ENCODE measurements at places on chromosomes 7 and 10.

- DNase-seq, result no peak
These were observed 47.2 kb downstream of the CACNA2D1 start for GRCh38 chr7:82396343-82396742.

GRCh38 chr10:27743012-27743876, 2.4 kb downstream of the MKX start:
- no peak for DNase-seq

- peak; percentile 32 for DNase-seq
These were observed at the start of gene URGCP for GRCh38 chr7:43906331-43907010. Gene URGCP (minus strand): TSS chr7:43906596. CDS start chr7:43906575, 21 bp downstream.

DNA sequence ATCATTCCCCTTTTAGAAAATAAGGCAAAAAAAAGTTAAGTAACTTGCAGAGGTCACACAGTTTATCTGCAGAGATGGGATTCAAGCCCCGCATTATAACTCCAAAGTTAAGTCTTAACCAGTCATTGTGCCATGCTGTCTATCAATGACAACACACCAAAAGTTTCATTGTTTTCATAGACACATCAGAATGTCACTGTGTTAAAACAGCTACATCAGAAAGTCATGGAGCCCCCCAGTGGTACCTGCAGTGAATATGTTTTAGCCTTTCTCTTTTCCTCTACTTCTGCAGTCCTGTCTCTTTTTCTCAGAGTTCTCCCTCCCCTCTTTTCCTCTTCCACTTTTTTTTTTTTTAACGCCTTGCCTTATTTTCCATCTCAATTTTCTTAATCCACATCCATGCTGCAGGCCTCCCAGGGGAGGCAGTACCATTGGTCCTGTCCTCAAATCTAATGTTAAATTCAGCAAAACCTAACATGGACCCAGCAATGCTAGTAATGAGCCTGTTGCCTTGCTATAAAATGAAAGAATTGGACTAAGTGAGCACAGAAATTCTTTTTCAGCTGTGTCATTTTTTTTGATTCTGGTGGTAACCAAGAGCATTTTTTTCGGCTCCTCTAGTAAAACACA, 3.8 kb upstream of the NRCAM start:
- peak; percentile 67 for DNase-seq

DNA sequence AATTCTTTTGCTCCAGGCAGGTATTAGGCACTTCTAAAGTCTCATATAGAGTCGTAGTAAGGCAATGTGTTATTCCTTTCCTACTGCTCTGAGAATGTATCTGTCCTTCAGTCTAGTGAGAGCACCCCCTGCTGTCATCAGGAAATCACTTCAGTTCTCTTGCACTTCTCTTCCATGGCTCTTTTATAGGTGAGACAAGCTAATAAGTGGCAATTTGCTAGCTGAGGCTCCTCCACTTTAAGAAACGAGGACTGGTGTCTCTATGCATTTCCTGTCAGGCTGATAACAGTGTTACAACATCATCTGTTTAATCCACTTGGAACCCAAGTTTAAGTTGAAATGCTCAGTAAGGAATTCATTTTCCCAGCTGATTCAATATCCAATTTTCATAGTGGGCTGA, 350.6 kb downstream of the TFEC start:
- DNase-seq, result peak; percentile 86

DNA sequence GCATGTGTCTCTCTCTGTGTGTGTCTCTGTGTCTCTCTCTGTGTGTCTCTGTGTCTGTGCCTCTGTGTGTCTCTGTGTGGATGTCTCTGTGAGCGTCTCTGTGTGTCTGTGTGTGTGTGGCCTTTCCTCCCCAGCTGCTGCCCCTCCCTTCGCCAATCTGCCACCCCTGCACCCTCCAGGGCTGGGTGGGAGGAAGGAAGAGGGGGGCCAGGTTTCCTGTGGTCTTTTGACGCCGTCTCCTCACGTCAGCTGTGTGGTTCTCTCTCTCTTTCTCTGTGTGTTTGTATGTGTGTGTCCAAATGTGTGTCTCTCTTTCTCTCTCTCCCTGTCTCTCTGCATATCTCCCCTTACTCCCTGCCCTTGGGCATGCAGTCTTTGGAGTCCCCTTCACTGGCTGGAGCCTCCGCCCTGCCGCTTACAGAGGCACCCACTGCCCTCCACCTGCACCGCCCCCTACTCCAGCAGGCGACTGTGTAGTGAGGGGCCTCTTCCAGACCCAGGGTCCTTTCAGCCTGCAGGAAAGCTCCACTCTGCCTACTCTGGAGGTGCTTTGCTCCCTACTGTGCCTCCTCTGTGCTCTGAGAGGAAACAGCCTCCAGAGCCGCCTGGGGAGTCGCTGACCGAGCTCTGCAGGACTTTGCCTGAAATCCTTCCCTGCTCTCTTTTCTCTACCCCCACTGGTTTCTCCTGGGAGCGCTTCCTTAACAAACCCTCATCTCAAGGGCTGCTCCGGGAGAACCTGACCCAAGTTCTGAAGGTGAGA, 44.2 kb upstream of the C10orf71 start:
- DNase-seq, result no peak

- peak; percentile 14 for DNase-seq
These were observed 569 bp downstream of the ZNF316 start for GRCh38 chr7:6637544-6638229.

- DNase-seq, result no peak
These were observed 65.0 kb upstream of the TES start for GRCh38 chr7:116145245-116145852.

DNA sequence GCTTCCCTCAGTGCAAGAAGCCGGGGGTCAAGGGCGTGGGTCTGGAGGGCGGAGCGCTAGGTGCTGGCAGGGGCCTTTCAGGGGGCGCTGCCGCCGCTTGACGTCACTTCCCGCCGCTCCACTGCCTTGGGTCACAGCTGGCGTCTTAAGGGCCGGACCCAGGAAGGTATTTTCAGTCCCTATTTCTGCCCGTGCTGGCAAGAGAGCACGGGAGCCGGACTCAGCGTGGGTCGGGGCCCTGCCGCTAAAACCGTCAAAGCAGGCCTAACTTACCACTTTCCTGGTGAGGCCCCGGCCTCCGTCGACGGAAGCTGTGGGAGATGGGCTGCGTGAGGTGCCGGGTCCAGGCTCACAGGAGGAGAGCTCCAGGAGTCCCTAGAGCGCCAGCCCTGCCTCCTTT, 12.0 kb downstream of the VAX1 start:
- DNase-seq, result no peak

GRCh38 chr10:78764436-78764835, 304.3 kb upstream of the ZMIZ1 start:
- no peak for DNase-seq

DNA sequence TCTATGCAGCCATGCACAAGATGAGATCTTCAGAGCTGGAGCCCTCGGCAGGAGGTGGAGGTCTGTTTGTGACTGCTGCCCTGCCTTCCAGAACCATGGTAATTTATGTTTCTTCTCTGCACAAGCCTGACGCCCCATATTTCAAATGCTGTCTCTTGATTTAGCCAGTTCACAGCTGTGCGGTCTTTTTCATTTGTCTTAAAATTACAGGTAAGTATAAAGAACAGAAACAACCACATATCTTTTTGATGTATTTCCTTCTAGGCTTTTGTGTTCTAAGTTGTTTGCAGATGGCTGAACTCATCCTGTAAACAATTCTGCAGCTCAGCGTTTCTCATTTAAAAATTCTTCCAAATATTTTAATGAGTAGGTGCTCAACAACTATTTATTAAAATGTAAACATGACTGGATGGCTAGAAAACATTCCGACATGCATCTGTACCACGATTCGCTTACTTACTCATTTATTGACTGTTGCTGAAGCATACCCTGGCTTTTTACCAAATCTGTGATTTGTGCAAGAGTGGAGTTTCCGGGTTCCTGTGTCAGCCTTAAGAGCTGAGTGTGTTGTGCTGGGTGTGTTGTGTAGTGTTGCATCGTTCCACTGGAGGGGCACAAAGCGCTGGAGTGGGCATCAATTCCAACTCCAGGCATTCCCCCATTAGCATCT, 58.9 kb downstream of the PIP4K2A start:
- DNase-seq, result peak; percentile 93

DNA sequence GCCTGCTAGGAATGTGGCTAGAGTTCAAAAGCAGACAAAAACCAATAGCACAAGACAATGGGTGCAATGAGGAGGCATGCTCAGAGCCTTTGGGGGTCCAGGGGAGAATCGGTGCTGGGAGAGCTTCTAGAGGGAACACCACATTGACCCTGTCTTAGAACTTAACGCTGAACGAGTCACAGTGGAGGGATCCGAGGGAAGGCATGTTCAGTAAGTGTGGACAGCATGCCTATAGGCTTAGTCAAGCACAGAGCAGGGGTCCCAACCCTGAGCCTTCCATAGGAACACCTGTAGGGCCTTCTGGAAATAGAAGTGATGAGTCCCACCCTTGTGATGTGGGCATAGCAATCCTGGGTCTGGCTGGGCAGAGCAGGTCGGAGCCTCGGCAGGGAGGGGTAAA, 148.7 kb downstream of the PKD1L1 start:
- DNase-seq, result no peak

DNA sequence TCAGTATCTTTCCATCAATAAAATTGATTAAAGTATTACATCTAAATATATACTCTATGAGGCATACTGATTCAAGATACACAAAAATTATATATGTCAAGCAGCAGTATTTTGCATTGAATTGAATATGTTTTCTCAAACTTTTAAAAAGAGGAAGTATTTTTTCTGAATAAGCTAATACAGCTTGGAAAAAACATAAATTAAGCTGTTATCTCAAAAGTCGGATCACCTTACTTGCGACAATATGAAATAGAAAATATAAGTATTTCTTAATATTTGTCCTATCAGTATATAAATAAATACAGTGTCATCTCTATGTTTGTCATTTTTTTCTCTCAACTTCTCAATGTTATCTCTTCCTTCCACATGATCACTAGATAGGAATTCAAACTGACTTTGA, 139.3 kb downstream of the MBL2 start:
- no peak for DNase-seq

DNA sequence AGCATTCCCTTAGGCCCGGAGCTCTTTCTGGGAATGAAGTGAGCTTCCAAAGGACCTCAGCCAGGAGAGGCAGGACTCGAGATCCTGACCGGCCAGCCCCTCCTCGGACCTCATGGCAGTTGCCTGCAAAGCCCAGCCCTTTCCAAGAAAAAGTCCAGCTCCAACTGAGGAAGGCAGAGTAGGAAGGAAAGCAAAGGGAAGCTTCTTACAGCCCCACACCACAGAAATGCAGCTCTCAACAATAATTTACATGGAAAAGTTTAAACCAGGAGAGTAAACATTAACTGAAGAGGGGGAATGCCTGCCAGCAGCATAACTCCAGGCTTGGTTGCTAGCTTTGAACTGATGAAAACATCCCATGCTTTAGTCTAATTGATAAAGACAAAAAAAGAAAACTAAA, 153.9 kb upstream of the PFKP start:
- DNase-seq, result no peak

DNA sequence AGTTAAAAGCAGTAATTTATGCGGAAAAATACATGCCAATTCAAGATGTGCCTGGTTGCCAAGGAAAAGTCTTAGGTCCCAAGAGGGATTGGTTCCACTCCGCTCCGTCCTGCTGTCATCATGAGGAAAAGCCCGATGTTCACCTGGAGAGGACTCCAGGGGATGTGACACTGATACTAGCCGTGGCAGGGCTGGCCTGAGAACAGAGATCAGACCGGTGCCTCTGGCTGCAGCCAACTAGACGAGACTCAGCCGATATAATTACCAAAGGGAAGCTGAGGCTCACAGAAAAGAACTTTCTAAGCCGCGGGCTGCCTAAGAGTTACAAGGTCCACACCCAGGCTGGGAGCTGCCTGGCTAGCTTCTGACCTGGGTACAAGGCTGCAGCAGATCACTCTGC, 81.3 kb upstream of the UNC5B start:
- DNase-seq, result no peak

- DNase-seq, result peak; percentile 76
These were observed 84.3 kb upstream of the PHF14 start for GRCh38 chr7:10889266-10889898.

DNA sequence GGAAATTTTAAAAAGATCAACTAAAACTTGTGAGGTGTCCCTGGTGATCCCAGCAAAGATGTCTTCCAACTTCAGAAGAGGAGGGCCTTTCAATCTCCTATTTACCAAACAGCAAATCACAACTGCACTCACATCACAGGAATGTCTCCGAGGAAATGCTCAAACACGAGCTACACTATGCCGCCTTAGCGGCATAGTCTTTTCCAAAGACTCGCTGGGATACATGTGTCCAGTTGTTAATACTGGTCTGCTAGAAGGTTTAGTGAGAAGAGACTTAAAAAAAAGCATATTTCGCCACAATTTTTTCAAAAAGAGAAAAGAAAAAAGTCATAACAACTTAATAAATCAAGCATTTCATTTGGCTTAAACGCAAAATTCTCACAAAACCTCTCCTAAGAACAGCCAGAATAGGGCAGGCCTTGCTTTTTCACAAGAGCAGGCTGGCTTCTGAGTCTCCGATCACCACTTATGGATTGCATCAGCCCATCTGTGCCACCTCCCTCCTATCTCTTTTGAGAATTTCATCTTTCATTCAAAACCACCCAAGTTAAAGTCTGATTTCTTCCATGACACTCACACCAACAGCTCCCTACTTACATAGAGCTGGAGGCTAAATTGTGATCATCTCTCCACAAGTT, 66.1 kb downstream of the GNA12 start:
- DNase-seq, result no peak

GRCh38 chr10:29861811-29862505, 197.4 kb downstream of the JCAD start:
- no peak for DNase-seq

GRCh38 chr10:123287594-123288247, 133.5 kb downstream of the BUB3 start:
- DNase-seq, result peak; percentile 7

GRCh38 chr10:86091216-86091615, 275.4 kb downstream of the GRID1 start:
- no peak for DNase-seq

DNA sequence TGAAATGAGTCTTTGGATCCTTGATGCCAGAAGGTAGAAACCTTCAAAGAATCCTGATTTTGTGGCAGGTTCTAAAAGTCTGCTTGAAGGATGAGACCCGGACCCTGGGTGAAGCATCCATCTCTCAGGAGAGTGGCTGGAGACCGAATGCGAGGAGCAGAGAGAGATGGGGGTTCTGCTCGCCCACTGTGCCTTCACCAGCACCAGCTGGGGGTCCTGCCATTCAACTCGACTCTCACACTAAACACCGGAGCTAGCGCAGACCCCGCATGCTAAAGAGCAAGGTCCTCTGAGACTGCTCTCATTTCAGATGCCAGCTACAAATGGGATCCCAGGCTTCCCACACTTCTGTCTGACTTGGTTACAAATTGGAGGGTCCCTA, 218.4 kb downstream of the GLRX3 start:
- DNase-seq, result no peak
